Neural crest cell (in vitro differentiated cells): ENCODE measurements at places on chromosomes 16 and 17. TPM values are rescaled to one million over a fixed set of nuclear protein-coding genes. Genes with fewer than 3 reads are reported as not detected.

DNA sequence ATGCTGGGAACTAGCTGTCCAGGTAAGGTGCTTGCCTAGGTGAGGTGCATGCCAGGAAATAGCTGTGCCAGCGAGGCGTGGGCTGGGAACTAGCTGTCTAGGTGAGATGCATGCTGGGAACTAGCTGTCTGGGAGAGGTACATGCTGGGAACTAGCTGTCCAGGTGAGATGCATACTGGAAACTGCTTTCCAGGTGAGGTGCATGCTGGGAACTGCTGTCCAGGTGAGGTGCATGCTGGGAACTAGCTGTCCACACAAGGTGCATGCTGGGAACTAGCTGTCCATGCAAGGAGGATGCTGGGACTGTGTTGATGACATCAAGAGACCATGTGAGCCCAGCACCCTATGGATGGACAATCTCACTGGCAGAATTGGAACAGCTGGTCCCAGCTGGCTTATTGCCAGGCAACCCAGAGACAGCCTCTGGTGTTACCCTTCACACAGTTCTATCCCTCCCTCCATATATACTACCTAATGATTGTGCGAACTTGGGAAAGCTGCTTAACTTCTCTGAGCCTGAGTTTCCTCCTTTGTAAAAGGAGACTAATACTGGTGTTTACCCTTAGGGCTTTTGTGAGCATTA lies 479.9 kb upstream of the RBFOX1 start:
- H3K27me3 ChIP-seq = peaks cover 71% of the 10 kb centered on the region
- H3K36me3 ChIP-seq = no peaks in the 10 kb centered on the region
- no peak for DNase-seq
- no peak overlapping the region for H3K27ac ChIP-seq

SLC47A1 gene
- total RNA-seq = 4.1 and 4.3 TPM in 2 replicates

MYH2 gene
- total RNA-seq = 0.05 and 0.37 TPM in 2 replicates

RGS9 gene
- 2.5 and 2.8 TPM in 2 replicates for total RNA-seq

GRCh38 chr16:77085981-77086380 lies 105.0 kb upstream of the MON1B start:
- no peaks in the 10 kb centered on the region for H3K36me3 ChIP-seq
- peaks cover 5% of the 10 kb centered on the region for H3K27me3 ChIP-seq
- H3K4me1 ChIP-seq = no peaks in the 10 kb centered on the region
- DNase-seq = no peak

CACNG4 gene
- 38.4 and 38.9 TPM in 2 replicates for total RNA-seq

- H3K36me3 ChIP-seq = no peaks in the 10 kb centered on the region
- peak overlapping the region; percentile 68 for H3K4me3 ChIP-seq
- H3K4me1 ChIP-seq = peaks cover 11% of the 10 kb centered on the region
- no peak overlapping the region for H3K27ac ChIP-seq
- peaks cover 46% of the 10 kb centered on the region for H3K27me3 ChIP-seq
These were observed 53.6 kb downstream of the C17orf67 start for GRCh38 chr17:56779898-56780777.

DNA sequence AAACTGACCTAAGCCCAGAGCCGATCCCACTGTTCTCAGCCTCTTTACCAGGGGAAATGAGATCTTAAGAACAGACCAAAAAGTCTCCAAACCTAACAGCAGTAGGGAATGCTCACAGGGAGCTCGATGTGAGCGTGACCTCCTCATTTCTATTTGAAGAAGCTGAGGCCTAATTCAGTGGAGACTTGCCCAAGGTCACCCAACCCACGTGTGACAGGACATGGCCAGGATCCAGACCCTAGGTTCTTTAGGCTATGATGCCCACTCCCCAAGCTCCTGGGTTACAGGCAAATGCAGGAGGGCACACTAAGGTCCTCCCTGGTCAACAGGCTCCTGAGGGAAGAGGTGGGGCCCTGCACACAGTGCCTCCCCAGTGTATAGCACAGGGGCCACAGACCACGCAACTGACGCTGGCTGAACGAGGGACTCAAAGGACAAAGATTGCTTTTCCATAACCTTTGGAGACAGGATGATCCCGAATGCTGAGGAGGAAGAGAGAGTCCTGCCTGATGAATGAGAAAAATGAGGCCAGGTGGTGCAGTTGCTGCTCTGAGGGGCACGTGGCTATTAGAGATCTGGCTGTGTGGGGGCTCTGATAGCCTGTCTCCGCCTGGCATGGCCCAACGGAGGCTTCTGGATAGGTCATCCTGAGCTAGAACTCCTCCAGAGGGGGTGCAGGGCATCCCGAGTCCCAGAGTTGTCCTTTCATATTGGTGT lies 24.0 kb downstream of the MAP3K14 start:
- no peak for DNase-seq
- no peak overlapping the region for H3K27ac ChIP-seq
- no peaks in the 10 kb centered on the region for H3K27me3 ChIP-seq
- H3K4me3 ChIP-seq = no peak overlapping the region

DNA sequence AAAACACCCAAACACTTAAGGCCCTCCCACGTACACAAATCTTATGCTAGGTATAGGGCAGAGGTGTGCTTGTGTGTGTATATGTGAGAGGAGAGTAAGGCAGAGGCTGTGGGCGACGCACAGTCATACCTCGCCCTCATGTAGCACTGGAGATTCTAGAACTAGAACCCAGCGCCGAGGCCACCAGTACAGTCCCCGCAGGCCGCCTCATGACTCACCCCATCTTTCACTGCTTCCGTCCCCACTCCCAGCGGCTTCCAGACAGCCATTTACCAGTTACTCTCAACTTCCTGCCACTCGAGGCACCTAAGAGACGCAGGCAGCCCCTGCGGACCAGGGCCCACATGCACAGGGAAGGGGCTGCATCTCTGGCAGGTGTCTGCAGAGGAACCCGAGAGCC lies 23.2 kb upstream of the CYTH1 start:
- H3K27ac ChIP-seq = no peak overlapping the region
- DNase-seq = no peak
- H3K27me3 ChIP-seq = no peaks in the 10 kb centered on the region
- no peaks in the 10 kb centered on the region for H3K4me1 ChIP-seq

GRCh38 chr16:20409398-20410120 lies at the start of gene ACSM5:
TSS of gene ACSM5 (plus strand) at chr16:20409534. CDS start at chr16:20411485, 1,951 bp downstream.
- no peaks in the 10 kb centered on the region for H3K36me3 ChIP-seq
- H3K27ac ChIP-seq = no peak within 1 kb of the TSS
- no peaks in the 10 kb centered on the region for H3K4me1 ChIP-seq

TNRC6A gene
- 79.6 and 89.0 TPM in 2 replicates for total RNA-seq

GRCh38 chr17:61218438-61218837 lies 181.2 kb upstream of the TBX2 start:
- no peaks in the 10 kb centered on the region for H3K27me3 ChIP-seq
- no peak overlapping the region for H3K27ac ChIP-seq
- no peak for DNase-seq
- H3K36me3 ChIP-seq = no peaks in the 10 kb centered on the region

- no peak for DNase-seq
- no peaks in the 10 kb centered on the region for H3K36me3 ChIP-seq
- H3K27ac ChIP-seq = no peak overlapping the region
- peaks cover 65% of the 10 kb centered on the region for H3K27me3 ChIP-seq
- peaks cover under 1% of the 10 kb centered on the region for H3K4me1 ChIP-seq
- no peak overlapping the region for H3K4me3 ChIP-seq
These were observed 7.3 kb downstream of the HS3ST4 start for GRCh38 chr16:25699069-25699468.

EVPLL gene
- not detected in 2 replicates for total RNA-seq

GRCh38 chr17:57050306-57050705 lies 34.7 kb upstream of the AKAP1 start:
- DNase-seq = no peak
- no peak overlapping the region for H3K27ac ChIP-seq
- no peaks in the 10 kb centered on the region for H3K36me3 ChIP-seq
- peaks cover 4% of the 10 kb centered on the region for H3K4me1 ChIP-seq

PARD6A gene
- 7.5 and 8.3 TPM in 2 replicates for total RNA-seq

GRCh38 chr16:54696970-54697369 lies 233.7 kb upstream of the IRX5 start:
- peaks cover 3% of the 10 kb centered on the region for H3K27me3 ChIP-seq
- H3K36me3 ChIP-seq = no peaks in the 10 kb centered on the region
- DNase-seq = no peak
- peaks cover 14% of the 10 kb centered on the region for H3K4me1 ChIP-seq

- H3K27me3 ChIP-seq = peaks cover 25% of the 10 kb centered on the region
- H3K4me1 ChIP-seq = peaks cover 26% of the 10 kb centered on the region
- H3K4me3 ChIP-seq = peak overlapping the region; percentile 87
- peak overlapping the region; percentile 71 for H3K27ac ChIP-seq
These were observed 2.0 kb downstream of the CAMKK1 start for GRCh38 chr17:3890878-3891219.

DNA sequence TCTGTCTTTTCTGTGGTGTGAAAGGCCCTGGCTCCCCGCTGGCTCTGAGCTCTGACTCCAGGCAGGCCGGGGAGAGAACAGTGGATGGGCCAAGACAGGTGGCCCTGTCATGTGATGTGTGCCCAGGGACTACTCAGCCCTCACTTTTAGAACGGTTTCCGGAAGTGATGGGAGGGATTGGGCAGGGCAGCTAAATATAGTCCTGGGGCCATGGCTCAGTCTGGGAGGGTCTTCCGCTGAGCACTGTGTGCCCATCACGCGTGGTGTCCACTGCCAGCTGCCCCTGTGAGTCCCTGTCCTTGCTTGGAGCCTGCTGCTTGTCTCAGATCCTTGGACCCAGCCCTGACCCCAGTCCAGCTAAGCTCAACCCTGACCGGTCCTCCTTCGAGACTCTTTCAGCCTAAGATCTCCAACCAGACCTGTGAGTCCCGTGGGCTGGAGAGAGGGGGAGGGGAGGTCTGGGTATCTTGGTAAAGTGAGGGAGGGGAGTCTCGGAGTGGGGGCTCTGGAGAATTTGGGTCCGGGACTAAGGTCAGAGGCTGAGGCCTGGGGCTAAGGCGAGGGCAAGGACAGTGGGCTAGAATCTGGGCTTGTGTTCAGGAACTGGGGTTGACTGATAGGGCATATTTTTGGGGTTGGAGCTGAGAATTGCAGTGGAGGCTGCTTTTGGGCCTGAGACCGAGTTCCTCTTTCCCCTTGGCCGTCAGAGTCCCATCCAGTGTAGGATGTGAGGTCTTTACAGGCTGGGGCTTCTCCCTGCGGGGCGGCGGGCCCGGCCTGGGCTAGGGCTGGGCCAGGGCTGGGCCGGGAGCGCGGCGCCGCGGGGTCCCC lies at the start of gene TRIM72:
Gene TRIM72 (plus strand): TSS at position 243 of the 831 bp plus-strand sequence. CDS start 620 bp downstream, outside the sequence.
- H3K27me3 ChIP-seq = peaks cover 90% of the 10 kb centered on the region
- DNase-seq = no peak
- peaks cover 8% of the 10 kb centered on the region for H3K4me1 ChIP-seq
- no peak within 1 kb of the TSS for H3K27ac ChIP-seq
- H3K36me3 ChIP-seq = no peaks in the 10 kb centered on the region

GRCh38 chr17:50882851-50883250 lies 16.7 kb upstream of the TOB1 start:
- no peak for DNase-seq
- H3K27ac ChIP-seq = no peak overlapping the region
- H3K36me3 ChIP-seq = peaks cover 2% of the 10 kb centered on the region
- H3K4me3 ChIP-seq = no peak overlapping the region

DNA sequence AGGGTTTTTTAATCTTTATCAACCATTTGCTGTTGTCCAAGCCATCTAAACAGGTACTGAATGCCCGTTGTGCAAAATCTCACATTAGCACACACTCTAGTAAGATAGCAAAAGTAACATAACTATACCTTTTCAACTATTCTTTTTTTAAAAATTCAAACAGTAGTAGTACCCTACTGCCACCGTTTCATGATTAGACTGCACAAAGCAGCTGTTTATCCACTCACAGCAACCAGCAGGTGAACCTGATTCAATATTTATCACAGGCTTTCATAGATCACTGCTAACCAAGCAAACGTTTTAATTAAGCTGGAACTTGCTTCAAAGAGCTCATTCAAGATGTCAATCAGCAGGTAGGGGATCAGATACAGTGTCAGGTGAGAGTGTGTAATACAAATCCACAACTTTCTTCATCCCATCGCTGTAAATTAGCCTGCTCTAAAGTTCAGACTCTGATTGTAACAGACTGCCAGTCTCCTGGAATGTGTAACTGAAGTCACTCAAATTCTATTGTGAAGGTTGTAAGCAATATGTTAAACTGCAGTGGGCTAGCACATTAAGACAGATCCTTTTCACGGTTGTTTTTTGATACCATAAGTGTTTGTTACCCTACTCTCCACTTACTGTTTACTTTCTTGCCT lies 47.3 kb downstream of the BRIP1 start:
- peak overlapping the region; percentile 81 for H3K27ac ChIP-seq
- H3K27me3 ChIP-seq = no peaks in the 10 kb centered on the region
- no peak for DNase-seq
- no peak overlapping the region for H3K4me3 ChIP-seq
- peaks cover 15% of the 10 kb centered on the region for H3K36me3 ChIP-seq

- H3K27ac ChIP-seq = peak overlapping the region; percentile 72
- no peak for DNase-seq
- H3K27me3 ChIP-seq = peaks cover 2% of the 10 kb centered on the region
- peaks cover 38% of the 10 kb centered on the region for H3K4me1 ChIP-seq
- peak overlapping the region; percentile 31 for H3K4me3 ChIP-seq
These were observed 1.5 kb upstream of the SPEM1 start for GRCh38 chr17:7418472-7419152.

DNA sequence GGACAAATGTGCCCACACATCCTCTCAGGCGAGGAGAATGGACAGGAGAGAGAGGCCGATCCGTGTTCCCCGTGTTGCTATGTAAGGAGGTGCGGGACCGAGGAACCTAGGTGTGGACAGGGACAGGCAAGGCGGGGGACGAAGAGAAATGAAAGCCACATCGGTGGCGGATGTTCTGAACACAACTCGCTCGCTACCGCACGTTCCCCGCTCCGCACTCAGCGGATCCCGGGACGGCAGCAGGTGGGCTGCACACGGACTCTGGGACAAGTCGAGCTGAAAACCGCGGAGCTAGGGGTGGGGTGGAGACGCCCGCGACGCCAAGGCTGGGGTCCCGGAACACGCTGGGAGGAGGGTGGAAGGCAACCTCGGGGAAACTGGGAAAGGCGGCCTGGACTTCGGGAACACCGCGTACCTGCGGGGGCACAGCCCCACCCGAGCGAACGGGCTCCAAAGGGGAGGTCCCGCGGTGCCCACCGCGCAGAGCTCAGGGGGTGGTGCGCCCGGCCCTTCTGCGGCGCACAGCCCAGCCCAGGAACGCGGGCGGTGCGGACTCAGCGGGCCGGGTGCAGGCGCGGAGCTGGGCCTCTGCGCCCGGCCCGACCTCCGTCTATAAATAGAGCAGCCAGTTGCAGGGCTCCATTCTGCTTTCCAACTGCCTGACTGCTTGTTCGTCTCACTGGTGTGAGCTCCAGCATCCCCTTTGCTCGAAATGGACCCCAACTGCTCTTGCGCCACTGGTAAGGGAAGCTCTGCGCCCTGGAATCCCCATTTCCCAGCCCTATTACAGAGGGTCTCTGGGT lies at the start of gene MT1E:
Gene MT1E (plus strand): TSS at position 642 of the 803 bp plus-strand sequence. CDS start 71 bp downstream, at position 713.
- peaks cover 17% of the 10 kb centered on the region for H3K4me1 ChIP-seq
- H3K27ac ChIP-seq = no peak within 1 kb of the TSS
- no peak for DNase-seq
- H3K27me3 ChIP-seq = peaks cover 89% of the 10 kb centered on the region
- H3K4me3 ChIP-seq = peak within 1 kb of the TSS; percentile 85
- H3K36me3 ChIP-seq = no peaks in the 10 kb centered on the region
